ENCODE measurements at places on chromosomes 16 and 17.

DNA sequence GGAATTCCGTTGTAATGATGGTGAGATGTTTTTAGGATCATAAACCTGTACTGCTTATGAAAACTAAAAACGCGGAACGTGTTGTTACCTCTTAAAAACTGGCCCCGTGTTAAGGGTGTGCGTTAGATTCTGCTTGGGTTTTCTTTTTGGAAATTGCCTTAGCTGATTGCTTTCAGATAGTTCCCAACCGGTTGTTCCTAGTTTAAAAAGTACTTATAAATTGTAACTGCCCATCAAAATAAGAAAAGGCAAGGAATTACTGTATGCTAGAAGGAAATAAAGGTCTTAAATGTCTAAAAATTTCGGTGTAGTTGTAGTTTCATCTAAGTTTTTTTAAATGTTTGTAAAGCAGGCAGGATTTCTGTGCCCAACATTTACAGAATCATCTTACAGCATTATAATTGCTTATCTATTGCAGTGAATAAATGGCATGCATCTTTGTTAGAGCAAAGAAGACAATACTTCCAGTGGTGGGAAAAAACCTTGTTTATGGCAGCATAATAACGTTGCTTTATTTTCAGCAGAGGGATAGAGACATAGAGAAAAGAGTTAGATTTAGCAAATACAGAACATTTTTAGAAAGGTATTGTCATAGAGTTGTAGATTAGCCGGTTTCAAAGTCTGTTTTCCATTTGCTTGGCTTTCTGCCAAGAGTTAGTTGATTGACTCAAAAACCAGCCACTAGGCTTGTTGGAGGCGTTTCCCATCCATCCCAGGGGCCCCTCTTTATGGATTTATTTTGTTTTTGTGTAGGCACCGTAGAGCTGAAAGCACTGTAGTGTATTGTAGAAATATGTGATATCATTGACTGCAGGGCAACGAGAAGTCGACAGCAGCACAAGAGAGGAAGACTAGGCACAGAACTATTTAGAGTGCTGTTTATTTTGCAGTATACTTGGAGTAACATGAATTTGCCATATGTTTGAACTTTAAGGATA, 1.7 kb downstream of the PPM1D start:
- peak; percentile 85 for DNase-seq

GRCh38 chr17:19531780-19532501, 1.7 kb upstream of the SLC47A1 start:
- no peak for DNase-seq

GRCh38 chr17:61460796-61461585, 8.8 kb downstream of the TBX4 start:
- DNase-seq: no peak

DNA sequence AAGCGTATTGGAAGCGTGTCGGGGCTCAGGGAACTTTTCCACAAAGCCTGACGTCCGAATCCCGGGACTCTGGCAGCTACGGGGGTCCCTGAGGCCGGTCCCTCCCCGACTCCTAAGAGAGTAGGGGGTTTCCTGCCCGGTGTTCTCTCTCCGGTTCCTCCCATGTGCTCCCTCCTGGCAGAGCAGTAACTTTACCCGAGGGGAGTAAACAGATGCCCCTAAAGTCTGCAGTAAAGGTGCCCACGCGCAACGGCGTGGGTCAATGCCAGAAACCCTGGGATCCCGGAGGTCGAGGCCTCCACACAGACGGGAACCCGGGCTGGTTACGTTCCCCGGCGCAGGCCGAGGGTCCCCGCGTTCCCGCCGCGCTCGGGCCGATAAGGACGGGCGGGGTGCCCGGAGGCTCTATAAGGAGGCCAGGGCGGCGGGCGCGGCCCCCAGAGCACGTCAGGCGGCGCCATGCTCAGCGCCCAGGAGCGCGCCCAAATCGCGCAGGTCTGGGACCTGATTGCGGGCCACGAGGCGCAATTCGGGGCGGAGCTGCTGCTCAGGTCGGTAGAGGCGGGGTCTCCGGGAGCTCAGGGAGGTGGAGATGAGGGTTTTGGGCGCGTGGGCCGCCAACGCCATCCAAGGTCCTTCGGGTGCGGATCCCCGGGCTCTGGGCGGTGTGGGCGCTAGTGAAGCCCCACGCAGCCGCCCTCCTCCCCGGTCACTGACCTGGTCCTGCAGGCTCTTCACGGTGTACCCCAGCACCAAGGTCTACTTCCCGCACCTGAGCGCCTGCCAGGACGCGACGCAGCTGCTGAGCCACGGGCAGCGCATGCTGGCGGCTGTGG, at the start of gene HBM:
Gene HBM (plus strand): TSS at position 440 of the 836 bp plus-strand sequence. CDS start 20 bp downstream, at position 460.
- no peak for DNase-seq

- no peak for DNase-seq
These were observed 1347.6 kb downstream of the CDH11 start for GRCh38 chr16:63774302-63774701.

DNA sequence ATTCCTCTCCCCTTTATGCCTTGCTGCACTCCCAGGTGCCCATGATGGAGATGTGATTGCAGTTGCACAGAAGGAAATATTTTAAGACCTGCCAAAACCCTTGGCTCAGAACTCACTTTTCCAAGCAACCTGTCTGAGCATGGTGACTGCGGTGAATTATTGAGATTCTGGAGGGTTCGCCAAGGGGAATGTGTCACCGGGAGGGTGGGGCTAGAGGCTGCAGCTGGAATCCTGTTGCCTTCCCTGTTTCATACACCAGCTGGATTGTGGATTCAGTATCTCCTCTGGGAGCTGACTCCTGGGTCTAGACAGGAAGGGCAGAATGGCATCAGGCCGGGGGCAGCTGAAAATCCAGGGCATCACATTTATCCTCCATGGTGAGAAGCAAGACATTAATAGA, 527.2 kb downstream of the TMEM114 start:
- no peak for DNase-seq

All from urothelium cell line (cell line).